CD4-positive, alpha-beta T cell (primary cell): ENCODE measurements at places on chromosomes 5 and 9.
A peak's percentile ranks its signal among the peaks of the same experiment; 100 is the strongest.

DNA sequence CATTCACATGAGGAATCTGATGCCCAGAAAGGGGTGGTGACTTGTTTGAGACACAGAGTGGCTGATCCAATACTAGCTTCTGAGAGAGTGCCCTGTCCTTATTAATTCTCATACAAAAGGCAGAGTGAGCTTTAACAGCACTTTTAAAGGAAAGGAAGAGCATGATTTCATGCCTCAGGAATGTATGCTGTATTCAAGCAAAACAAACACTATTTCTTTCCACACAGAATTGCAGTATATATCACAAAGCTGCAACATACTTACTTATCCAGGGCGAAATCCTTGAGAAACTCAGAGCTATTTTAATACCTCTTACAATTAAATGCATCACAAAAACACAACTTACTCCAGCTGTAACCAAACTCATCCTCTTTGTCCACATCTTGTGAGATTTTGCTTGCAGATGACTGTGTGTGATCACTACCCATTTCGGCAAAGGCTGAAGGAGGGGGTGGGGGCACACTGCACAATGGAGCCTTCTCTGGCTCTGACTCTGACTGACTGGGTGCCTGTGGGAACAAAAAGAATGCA, 139.8 kb downstream of the MPDZ start:
- DNase-seq: no peak

GRCh38 chr5:134554319-134555222, 29.1 kb downstream of the JADE2 start:
- peak; percentile 16 for DNase-seq

GRCh38 chr9:126407114-126407870, 80.7 kb downstream of the MVB12B start:
- no peak for DNase-seq

GRCh38 chr9:121275781-121276658, 8.1 kb downstream of the GSN start:
- no peak for DNase-seq

GRCh38 chr9:115988701-115989100, 164.9 kb upstream of the PAPPA start:
- DNase-seq: no peak

GRCh38 chr5:61612431-61612830, 280.4 kb downstream of the ZSWIM6 start:
- no peak for DNase-seq
